Activated T-cell treated with anti-CD3 and anti-CD28 coated beads, Interleukin-2, amount 50 U/mL, for 48 hours (primary cell): ENCODE measurements at places on chromosomes 2 and 18.
A peak's percentile ranks its signal among the peaks of the same experiment; 100 is the strongest.

DNA sequence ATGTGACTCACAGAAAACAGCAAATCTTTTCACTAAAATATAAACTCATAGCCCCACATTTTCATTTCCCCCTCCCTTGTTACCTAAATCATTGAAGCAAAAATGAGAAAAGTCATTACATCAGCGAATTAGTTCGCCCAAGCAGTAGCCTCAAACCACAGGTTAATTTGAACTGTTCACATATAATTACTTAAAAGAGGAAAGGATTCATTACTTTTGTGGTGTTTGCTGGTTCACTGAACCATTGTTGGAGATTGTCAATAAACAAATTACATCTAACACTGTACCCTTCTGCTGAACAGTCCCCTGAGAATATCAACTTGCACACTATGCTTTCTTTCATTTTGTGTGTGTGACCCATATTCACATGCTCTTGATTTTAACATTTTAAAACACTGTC lies 238.7 kb downstream of the ERBB4 start:
- no peak for DNase-seq

DNA sequence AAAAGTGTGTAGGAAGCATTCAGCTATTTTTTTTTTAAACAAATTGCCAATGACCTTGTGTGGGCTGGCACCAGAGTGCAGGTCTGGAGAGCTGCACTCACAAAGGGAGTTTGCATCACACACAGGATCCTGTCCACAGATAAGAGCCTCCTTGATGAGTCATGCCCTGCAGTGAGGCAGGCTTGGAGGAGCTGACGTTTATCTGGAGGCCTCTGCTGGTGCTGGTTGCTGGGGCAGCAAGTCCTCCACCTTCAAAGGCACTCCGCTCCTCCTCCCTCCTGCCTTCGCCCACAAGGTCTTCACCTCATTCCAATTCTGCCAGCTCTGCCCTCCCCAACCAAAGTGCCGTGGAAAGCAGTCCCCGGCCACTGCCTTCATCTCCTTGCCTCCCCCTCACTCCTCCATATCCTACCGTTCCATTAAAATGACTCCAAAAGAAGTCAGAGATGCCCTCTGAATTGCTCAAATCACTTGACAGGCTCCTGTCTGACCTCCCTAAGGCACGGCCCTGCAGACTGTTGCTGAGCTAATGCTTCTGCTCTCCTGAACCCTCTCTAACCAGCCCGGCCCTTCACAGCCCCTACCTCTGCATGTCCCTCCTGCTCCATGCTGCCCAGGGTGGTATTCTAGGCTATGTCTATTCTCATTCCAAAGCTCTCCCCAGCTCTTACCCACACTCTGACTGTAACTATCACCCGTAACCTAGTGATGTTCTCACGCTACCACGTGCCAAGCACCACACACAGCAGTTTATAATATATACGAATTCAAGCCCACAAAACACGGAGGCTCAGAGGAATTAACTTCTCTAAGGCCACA lies 30.9 kb downstream of the LONRF2 start:
- DNase-seq: peak; percentile 71

- peak; percentile 10 for DNase-seq
Observed at GRCh38 chr2:241852116-241852980, 6.3 kb downstream of the PDCD1 start.

DNA sequence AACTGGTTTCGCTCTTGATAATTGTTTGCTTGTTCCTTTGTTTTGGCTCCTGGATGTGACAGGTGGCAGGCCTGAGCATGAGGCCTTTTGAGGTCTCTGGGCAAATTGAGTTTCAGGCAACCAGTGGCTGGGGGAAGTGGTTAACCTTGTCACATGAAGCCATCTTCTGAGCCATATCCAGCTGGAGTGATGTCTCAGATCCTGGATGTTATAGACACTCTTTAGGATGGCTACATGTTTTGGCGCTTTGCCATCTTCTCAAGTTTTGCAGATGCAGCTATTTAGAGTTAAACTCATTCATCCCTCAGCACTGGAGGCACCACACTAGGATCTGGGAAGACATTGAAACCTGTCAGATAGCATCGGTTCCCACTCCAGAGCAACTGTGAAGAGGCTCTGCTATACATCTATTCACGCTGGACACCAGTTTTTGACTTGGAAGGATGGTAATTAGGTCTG lies 25.3 kb upstream of the TACR1 start:
- no peak for DNase-seq
